ENCODE measurements at places on chromosomes 7 and 10.
A peak's percentile ranks its signal among the peaks of the same experiment; 100 is the strongest.

DNA sequence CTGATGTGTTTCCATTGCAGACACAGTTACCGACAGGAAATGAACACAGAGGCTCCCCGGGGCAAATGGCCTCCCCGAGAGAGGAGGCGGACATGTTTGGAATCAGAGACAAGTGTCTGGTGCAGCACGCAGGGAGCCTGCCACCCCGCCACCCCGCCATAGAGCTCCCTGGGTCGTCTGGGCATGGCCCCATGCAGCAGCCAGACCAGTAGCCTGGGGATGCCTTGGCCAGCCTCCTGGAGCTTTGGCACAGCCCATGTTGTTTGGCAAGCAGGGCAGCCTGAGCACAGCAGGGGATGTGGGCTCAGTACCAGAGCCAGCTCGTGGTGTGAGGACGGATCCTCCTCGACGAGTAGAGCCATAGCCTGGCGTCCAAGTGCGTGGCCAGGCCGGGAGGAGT is 80.8 kb downstream of the NKX6-2 start:
- DNase-seq: no peak

- DNase-seq: no peak
Measured at GRCh38 chr10:51667678-51668335, 31.6 kb downstream of the CSTF2T start.

DNA sequence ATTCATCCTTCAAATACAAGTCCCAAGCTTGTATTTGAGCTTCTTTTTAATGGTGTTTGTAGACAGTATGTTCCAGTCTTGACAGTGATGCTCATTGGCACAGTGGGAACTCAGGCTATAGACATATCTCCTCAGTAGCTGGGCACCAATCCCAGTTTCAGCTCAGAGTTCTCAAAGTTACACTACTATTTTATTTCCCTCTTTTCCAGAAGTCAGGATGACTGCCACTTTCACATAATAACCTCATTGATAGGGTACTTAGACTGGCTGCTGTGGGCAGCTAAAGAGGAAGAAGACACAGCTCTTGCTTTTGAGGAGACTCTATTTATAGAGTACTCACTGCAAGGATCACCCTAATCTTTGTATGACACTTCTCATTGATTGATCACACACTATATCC is 2.4 kb downstream of the GBF1 start:
- DNase-seq: no peak

DNA sequence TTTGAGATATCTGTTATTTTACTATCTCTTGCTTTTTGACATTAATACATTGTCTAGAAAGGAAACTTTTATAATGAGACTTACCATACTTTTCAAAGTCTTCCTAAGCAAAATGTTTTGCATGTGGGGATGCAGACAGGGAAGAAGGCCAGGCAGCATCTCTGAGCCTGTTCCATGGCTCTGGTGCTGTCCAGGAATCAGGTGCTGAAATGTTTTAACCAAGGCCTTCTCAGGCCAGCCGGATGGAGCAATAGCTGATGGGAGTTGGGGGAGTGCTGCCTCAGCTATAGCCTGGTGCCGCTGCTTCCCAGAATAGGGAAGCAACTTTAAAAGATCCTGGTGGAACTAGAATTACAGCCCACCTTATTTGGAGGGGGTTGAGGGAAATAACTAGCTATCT is 38.5 kb downstream of the CRTAC1 start:
- no peak for DNase-seq

GRCh38 chr7:90520484-90520883 is 51.0 kb downstream of the PTTG1IP2 start:
- no peak for DNase-seq

GRCh38 chr7:79823246-79823951 is 311.2 kb upstream of the GNAI1 start:
- no peak for DNase-seq

- DNase-seq: no peak
Measured at GRCh38 chr7:118590107-118590506, 365.6 kb downstream of the ANKRD7 start.

GRCh38 chr7:20482071-20482470 is 133.4 kb upstream of the ABCB5 start:
- DNase-seq: no peak

DNA sequence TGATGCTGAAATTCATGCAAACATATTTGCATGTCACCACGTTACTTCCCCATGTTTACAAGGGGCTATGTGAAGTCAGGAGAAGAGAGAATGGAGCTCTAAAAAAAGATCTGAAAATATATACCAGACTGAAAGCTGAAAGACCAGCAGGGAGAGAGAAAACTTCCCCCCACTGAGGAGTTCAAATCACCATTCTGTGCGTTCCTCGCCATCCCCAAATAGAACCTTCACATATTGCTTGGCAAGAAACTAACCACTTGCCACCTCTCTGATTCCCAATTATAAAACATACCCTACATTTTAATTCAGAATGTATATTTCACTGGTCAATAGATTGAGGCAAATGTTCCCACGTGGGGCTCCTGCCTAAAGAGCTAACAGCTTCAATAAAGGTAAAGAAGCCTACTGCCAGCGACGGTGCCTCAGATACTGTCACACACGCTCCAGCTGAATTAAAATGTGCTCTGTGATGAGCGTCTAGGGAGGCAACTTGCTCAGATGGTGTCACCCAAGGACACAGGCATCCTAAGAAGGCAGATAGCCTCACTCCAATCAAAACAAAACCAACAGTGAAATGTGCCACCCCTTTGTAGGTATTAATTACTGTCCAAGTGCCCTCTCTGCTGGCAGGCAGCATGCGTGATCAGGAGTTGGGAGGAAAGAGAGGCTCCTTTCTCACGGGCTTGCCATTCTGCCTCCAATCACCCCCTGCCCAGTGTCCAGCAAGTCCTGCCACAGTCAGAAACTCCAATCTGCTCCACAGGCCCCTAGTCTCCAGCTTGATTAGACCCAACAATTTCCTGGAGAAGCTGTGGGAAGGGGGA is 298.2 kb downstream of the GRID1 start:
- DNase-seq: no peak

- no peak for DNase-seq
Measured at GRCh38 chr10:644076-644942, 45.2 kb downstream of the DIP2C start.

- DNase-seq: peak; percentile 84
Measured at GRCh38 chr7:2688409-2689342, 674 bp downstream of the AMZ1 start.

GRCh38 chr10:78875932-78876331 is 192.8 kb upstream of the ZMIZ1 start:
- no peak for DNase-seq

GRCh38 chr7:121151774-121152221 is 163.3 kb downstream of the CPED1 start:
- DNase-seq: no peak

DNA sequence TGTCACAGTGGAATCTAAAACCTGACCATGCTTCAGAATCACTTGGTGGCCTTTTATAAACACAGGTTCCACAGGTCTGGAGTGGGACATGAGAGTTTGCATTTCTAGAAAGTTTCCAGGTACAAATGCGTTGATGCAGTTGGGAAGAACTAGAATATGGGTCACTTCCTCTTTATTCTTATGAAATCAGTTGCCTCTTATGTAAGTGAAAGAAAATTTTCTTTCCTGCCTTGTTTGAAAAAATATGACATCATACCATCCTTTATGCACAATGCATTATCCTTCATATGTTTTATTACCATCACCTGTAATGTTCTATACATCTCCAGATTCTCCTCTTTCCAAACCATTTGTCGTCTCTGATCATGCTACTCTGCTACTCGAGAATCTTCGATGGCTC is 44.0 kb downstream of the PLXNA4 start:
- DNase-seq: no peak

- no peak for DNase-seq
Measured at GRCh38 chr10:15245530-15245929, 77.0 kb upstream of the NMT2 start.
